ENCODE measurements at places on chromosomes 1 and 21.

- DNase-seq = no peak
Observed at GRCh38 chr1:41285818-41286217, 43.7 kb upstream of the SCMH1 start.

DNA sequence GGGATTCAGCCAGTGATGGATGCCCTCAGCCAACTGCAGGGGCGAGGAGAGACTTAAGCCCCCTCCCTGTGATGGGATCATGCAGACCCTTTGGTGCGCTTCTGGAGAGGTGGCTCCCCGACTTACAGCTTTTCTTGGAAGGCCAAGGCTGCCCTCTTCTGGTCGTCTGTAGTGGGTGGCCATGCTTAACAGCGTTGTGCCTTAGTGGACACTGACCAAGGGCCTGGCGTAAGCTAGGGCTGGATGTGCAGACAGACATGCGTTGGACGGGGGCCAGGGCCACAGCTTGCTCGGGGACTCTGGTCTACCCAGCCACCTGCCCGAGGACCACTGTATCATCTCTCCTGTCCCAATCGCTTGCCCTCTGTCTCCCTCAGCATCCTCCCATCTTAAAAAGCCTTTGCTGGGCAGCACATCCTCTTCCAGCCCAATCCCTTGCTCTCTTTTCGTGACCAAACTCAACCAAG is 5.5 kb downstream of the AZIN2 start:
- DNase-seq = peak; percentile 56

DNA sequence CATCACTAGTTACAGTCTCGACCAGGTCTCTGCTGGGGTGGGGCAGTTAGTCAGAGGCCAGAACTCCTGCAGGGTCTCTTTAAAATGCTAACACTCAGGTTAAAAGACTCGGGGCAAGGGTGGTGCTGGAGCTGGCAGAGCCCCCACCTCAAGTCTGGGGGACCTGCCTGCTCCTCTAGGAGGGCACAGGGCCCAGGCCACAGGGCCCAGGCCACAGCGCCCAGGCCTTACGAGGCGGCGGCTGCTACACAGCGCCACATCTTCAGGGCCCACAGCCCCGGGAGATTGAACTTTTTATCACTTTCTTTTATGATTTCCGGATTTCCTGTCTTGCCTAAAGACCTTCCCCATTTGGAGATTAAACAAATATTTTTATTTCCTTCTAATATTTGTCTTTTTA is 10.4 kb downstream of the MPZ start:
- DNase-seq = no peak

DNA sequence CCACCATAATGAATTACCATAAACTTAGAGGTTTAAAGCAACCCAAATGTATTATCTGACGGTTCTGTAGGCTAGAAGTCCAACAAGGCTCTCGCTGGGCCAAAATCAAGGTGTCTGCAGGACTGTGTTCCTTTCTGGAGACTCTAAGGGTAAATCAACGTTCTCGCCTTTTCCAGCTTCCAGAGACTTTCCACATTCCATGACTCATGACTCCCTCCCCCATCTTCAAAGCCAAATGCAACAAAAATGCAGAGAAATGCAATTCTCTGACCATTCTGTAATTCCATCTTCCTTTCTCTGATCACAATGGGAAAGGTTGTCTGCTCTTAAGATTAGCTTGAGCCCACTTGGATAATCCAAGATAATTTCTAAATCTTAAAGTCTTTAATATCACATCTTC is 287.1 kb downstream of the LTN1 start:
- DNase-seq = peak; percentile 45

DNA sequence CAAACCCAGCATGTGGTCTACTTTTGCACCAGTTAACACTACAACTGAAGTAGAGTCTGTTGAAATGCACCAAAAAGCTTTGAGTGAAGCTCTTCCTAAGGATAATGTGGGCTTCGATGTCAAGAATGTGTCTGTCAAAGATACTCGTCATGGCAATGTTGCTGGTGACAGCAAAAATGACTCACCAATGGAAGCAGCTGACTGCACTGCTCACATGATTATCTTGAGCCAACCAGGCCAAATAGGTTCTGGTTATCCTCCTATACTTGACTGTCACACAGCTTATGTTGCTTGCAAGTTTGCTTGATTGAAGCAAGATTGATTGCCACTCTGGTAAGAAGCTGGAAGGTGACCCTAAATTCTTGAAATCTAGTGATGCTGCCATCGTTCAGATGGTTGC is 85.2 kb downstream of the DENND1B start:
- DNase-seq = no peak

GRCh38 chr1:239606850-239607400 is 220.6 kb downstream of the CHRM3 start:
- DNase-seq = no peak

- peak; percentile 82 for DNase-seq
Observed at GRCh38 chr21:41167348-41168342, at the start of gene BACE2. Gene BACE2, plus strand, starts transcription at chr21:41168160. Its CDS starts 104 bp downstream, at chr21:41168264.

DNA sequence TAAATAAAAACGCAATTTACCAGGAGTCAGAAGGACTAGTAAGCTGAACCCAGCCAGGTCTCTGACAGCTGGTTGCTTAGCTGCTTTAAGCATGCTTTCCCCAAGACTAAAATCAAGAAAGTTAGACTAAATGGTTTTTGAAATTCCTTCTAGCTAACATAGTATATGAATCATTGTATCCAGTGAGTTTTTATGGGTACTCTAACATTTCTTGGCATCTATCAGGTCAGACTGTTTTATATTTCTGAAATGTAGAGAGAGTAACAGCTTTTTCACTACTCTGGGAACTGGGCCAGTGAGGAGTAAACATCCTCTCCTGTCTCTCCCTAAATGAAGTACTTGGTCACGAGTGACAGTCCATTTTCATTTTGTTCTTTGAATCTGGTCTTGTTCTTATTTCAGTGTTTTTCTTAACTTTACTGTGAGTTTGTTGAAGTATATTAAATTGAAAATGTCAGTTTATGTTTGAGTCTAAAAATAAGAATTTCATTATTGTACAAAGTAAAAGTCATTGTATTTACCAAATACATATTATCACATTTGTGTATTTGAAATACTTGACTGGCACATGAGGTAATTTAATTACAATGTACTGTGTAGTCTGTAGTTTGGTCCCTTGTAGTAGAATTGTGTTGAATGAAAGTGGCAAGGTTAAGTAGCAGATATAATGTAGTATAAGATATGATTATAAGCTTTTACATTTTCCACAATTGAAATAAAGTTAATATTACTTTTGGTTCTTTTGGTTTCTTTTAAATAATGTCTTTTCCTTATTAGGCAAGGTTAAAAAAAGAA is 47.6 kb downstream of the PKN2 start:
- DNase-seq = peak; percentile 94

GRCh38 chr1:46761740-46762139 is 37.1 kb upstream of the CYP4B1 start:
- no peak for DNase-seq

DNA sequence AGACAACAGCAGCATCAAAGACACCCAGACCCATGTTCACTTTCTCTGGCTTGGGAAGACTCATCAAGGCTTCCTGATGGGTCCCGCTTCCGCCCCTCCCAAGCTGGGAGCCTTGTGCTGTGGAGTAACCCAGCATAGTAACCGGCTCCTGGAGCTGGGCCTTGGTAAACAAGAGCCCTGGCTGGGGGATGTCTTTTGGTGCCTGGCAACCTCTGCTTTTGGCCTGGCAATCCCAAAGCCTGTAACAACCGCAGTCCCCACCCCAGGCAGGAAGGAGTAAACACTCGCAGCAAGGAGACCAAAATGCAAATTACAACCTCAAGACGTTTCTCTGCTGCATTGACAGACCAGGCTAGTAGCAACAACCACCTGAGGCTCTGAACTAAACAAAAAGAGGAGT is 16.9 kb upstream of the THRAP3 start:
- peak; percentile 38 for DNase-seq

- no peak for DNase-seq
Observed at GRCh38 chr1:202067188-202067974, 55.3 kb upstream of the GPR37L1 start.

DNA sequence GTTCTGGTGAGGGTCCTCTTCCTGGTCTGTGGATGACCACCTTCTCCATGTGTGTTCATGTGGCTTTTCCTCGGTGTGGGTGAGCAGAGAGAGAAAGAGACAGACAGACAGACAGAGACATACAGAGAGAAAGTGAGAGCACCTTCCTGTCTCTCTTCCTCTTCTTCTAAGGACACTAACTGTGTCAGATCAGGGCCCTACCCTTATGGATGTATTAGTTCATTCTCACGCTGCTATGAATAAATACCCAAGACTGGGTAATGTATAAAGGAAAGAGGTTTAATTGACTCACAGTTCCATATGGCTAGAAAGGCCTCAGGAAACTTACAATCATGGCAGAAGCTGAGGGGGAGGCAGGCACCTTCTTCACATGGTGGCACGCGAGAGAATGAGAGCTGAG is 131.5 kb upstream of the ZNF648 start:
- no peak for DNase-seq

Measured in fibroblast of skin of right quadriceps (primary cell).